Stimulated activated memory B cell treated with anti-CD40 and anti-IgM and Interleukin-4, amounts not matched to agents 10 μg/mL and 1 μg/mL and 100 μg/mL, for 72 hours (primary cell): ENCODE measurements at places on chromosomes 1 and 21.

DNA sequence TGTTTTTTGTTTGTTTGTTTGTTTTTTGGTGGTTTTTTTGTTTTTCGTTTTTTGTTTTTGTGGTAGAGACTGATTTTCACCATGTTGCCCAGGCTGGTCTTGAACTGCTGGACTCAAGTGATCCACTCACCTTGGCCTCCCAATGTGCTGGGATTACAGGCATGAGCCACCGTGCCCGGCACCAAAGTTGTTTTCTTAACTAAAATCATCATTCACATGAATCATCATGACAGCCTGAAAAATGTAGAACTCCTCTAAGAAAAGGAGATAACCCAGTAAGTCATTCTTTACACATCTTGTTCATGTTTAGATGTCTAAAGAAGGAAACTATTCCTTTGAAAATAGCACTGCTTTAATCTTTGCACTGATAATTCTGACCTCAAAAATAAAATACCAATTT is 37.5 kb downstream of the DISP1 start:
- no peak for ATAC-seq

- ATAC-seq, result no peak
These were observed 119.2 kb downstream of the PBX1 start for GRCh38 chr1:164678136-164678700.

GRCh38 chr1:28370239-28371009 is 884 bp downstream of the PHACTR4 start:
- ATAC-seq, result peak; percentile 60

GRCh38 chr1:94773931-94774422 is 46.2 kb upstream of the SLC44A3 start:
- ATAC-seq, result no peak

- no peak for ATAC-seq
These were observed 27.6 kb downstream of the INPP5B start for GRCh38 chr1:37919277-37919676.

DNA sequence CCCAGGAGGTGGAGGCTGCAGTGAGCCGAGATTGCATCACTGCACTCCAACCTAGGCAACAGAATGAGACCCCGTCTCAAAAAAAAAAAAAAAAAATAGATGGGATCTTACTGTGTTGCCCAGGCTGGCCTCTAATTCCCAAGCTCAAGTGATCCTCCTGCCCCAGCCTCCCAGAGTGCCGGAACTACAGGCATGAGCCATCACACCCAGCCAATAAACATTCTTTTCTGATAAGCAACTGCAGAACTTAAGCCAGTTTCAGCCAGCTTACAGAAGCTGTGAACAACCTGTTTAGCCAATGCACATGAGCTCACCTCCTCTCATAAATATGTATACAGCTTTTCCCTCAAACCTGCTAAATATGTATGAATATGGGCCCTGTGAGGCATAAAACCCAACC is 3.1 kb upstream of the MIIP start:
- no peak for ATAC-seq

DNA sequence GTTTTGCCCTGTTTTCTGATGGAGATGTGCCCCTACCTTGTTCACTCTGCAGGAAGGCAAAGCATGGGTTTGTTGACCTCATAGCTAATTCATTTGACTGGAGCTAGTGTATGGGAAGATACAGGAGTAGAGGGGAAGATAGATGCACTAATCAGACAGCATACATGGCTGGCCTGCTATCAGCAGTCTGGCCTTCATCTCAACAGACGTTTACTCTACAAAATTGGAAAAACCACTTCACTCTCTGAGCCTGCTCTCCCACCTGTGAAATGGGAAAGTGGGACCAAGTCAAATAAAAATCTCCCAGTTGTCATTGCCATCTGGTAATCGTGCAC is 235.2 kb upstream of the RAB4A start:
- ATAC-seq, result peak; percentile 61

GRCh38 chr1:24075590-24075854 is 36.4 kb downstream of the MYOM3 start:
- no peak for ATAC-seq

DNA sequence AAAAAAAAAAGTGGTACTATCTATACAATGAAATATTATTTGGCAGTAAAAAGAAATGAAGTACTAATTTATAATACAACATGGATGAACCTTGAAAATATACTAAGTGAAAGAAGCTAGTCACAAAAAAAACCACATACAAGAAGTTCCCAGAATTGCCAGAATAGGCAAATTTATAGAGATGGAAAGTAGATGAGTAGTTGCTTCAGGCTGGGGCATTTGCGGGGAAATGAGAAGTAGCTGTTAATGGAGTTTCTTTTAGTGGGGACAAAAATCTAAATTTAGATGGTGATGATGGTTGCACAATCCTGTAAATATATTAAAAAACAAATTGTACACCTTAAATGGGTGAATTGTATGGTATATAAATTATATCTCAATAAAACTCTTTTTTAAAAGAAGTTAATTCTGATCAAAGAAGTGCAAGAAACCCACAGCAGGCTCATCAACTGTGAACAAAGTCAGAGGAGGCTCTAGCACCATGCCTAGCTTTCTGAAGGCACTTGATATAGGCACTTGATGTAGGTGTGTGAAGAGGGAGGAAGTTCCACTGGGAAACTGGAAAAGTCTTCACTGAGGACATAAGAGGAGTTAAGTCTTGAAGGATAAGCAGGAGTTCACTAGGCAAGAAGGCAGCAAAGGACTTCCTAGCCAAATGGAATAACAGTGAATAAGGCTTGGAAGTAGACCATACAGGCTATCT is 52.5 kb downstream of the DMAP1 start:
- ATAC-seq, result no peak

GRCh38 chr1:167375949-167376348 is 142.4 kb downstream of the CD247 start:
- ATAC-seq, result no peak

- ATAC-seq, result peak; percentile 65
These were observed 13.1 kb downstream of the RNF187 start for GRCh38 chr1:228500143-228500734.

DNA sequence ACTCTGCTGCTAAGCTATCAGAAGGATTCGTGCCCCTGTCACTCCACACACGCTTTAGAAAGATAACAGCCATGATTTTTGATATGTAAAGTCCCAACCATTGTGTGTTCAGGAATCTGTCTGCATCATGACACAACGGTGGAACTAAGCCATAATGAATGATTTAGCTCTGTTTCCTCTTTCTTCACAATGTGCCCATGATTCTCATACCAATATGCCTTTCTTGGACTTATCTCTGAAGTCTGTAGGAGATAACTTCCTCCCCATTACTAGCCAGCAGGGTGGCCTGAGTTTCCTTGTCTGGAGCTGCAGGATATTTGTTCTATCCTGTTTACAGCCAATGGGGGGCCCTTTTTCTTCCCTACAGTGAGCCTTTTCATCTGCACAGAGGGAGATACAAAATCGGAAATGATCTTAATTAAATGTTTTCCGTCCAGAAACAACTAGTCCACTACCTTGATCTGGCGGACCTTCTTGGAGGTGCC is 511.7 kb downstream of the USP25 start:
- ATAC-seq, result no peak

GRCh38 chr1:50521703-50522102 is 98.5 kb upstream of the DMRTA2 start:
- ATAC-seq, result no peak

DNA sequence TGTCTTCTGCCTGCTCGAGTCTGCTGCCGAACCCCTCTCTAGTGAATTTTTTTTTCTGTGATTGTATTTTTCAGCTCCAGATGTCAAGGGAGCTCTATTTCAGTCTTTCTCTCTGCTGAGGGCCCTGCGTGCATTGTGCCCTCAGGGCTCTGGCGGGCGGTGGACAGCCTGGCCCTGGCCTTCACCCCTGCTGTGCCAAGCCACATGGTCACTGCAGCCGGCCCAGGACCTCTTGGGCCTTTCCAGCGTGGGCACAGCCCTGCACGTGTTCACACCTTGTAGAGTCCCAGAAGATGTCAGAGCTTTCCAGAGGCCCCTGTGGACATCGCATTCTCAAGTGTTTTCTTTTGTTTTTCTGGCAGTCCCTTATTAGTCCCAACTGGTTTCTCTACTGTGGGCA is 55.7 kb downstream of the PCNT start:
- ATAC-seq, result no peak

DNA sequence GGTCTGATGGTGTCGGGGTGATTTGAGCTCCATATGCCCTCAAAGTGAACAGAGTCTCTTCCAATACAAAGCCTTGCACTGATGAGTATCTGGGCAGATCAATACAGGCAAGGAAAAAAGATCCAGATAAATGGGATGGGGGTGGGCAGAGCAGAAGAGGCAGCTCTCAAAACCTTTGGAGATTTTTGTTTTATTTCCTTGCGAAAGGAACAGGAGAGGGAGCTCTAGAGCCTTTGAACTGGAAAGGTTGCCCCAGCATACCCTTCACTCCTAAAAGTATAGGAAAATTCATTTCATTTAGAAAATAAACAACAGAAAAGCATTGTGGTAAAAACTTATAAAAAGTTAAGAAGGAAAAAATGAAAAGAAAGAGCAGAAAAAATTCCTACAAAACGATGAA is 31.4 kb upstream of the OLIG2 start:
- ATAC-seq, result no peak

DNA sequence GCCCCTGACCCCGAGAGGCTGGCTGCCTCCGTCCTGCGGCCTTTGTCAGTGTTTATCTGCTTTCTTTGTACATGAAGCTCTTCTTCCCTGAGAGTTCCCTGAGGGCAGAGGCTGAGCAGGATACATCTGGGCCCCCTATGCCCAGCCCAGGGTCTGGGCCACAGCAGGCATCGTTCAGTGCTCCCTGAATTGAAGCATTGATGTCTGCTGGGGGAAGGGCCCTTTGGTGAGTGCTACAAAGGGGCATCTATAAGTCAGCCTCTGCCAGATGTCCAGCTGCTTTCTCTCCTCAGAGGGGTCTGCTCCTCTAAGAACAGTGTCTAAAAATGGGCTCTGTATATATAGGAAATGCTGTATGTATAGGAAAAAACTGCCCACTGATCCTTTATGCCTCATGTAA is 2.1 kb downstream of the HEYL start:
- no peak for ATAC-seq

- ATAC-seq, result no peak
These were observed at the start of gene CALML6 for GRCh38 chr1:1914971-1915692. Gene CALML6, plus strand, starts transcription at chr1:1915260. Its CDS starts 21 bp downstream, at chr1:1915281.

DNA sequence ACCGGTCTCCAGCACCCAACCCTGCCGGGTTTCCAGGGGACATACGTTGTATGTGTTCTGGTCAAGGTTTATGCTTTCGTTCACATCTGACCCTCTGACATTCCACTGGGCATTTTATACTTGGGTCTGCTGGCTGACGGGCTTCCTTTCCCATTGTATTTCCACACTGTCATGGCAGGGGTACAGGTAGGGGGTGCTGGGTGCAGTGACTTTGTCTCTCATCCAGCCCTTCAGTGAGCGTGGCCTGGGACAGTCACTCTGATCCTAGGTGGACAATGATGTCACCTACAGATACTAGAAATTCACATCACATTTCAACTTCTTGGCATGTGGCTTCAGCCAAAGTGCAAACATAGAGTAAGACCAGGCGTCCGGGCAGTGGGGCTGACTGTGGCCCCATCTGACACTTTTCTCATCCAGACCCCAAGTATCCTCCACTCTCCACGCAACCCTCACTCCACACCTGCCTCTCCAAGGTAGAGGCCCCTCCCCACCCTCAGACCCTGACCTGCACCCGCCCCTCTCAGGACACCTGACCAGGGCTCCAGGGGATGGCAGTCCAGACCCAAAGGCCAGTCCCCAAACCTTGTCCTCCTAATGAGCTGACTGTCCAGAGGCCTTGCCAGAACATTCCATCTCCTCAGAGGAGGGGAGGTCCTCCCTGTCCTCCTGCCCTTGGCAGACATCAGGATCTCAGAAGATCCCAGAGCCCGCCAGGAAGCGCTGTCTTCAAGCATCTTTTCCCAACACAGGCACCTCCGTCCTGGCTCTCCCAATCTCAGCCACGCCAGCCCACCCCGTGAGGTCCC is 743 bp upstream of the KRTAP10-10 start:
- ATAC-seq, result no peak

- ATAC-seq, result peak; percentile 16
These were observed 146.9 kb downstream of the SLC30A10 start for GRCh38 chr1:219781491-219781890.

DNA sequence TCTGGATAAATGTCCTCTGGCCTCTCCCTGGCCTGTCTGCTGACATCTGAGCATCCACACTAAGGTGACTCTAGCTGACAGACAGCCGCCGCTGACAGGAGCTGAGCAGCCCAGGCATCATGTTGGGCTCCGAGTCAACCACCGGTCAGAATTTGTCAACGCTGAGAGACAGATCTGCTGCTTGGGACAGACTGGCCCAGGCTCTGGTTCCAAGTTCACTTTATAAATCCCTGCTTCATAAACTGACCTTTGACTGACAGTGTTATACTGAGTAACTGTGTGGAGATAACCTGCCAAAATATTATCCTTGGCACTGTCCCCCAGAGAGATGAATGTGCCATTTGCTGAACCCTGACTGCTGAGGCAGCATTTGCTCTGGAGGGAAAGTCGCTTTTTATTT is 616.7 kb downstream of the NPHP4 start:
- no peak for ATAC-seq

- ATAC-seq, result no peak
These were observed 40.7 kb downstream of the DISP3 start for GRCh38 chr1:11519629-11520031.

DNA sequence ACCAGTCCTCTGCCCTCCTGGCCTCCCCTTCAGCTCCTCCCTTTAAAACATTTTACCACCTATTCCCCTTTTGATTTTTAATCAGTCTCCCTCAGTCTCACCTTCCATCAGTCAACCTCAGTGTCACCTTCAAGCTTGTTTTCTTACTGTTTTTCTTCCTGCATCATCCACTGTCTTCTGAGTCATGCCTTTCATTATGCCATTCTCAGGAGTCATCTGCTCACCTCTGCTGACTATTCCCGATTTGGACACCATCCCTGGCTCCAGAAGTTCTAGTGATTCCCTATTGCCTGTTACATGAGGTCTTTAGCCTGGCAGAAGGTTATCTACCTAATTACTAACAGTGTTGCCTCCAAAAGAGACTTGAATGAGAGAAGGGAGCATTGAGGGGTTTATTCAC is 23.9 kb downstream of the NFASC start:
- no peak for ATAC-seq

- peak; percentile 50 for ATAC-seq
These were observed 18.3 kb upstream of the CAPN8 start for GRCh38 chr1:223683586-223684487.

GRCh38 chr1:113211467-113211866 is 138.5 kb downstream of the LRIG2 start:
- ATAC-seq, result no peak

DNA sequence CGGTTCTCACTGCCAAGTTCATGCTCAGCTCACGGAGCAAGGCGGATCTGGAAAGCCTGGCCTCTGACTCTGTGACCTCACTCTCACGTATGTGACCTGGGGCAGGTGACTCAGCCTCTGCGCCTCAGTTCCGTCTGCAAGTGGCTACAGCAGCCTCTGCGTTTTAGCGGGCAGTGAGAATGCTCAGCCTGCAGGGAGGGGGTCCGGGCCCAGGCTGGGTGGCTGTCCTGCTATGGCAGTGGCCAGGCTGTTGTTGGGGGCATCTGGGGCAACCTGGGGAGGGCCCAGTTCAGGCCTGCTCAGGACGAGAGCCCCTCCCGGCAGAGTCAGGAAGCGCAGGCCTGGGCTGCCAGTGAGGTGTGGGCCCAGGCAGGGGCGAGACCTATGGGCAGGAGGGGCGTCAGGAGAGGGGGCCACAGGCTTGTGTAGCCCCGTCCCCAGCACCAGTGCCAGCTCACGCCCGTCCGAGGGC is 27.9 kb downstream of the ARHGEF16 start:
- no peak for ATAC-seq
